Activated CD4-positive, alpha-beta T cell treated with anti-CD3 and anti-CD28 coated beads for 24 hours (primary cell): ENCODE measurements at places on chromosomes 7 and 10.

GRCh38 chr7:90708841-90709317 lies 112.8 kb downstream of the CDK14 start:
- no peak for DNase-seq

DNA sequence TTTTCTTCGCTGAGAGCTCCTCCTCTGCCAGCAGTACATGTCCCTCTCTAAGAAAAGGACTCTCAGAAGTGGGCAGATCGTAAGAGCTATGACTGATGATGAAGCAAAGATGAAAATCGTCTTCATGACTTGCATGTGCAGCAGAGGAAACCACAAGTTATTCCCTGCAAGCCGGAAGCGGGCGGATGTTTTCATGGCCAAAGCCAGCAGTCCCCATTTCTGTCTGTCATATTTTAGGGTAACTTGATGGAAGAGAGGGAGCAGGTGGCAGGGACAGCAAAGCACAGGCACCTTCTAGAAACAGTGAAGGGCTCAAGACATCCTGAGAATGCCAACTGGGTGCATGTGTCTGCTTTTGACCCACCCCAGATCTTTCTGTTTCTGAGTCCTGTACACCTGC lies 19.9 kb downstream of the KLF6 start:
- DNase-seq = no peak

- no peak for DNase-seq
These were observed 944 bp downstream of the RHBDD2 start for GRCh38 chr7:75879771-75880184.

GRCh38 chr7:150914966-150915365 lies 62.6 kb downstream of the AOC1 start:
- no peak for DNase-seq

DNA sequence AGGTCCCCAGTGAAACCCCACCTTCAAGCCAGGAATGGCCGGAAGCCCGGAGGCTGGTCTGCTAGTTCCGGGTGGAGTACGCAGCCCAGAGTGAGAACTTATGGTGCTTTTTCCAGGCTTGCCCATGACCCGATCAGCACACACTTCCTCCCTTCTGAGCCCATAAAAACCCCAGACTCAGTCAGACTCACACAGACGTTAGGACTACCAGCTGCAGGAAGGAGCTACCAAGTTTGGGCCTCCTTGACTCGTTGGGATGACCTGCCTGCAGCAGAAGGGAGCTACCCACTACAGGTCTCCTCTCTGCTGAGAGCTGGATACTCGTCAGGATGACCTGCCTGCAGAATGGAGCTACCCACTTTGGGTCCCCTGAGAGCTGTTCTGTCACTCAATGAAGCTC lies 39.1 kb downstream of the SCRN1 start:
- DNase-seq = no peak

GRCh38 chr10:14487488-14487883 lies 156.8 kb upstream of the FRMD4A start:
- no peak for DNase-seq

DNA sequence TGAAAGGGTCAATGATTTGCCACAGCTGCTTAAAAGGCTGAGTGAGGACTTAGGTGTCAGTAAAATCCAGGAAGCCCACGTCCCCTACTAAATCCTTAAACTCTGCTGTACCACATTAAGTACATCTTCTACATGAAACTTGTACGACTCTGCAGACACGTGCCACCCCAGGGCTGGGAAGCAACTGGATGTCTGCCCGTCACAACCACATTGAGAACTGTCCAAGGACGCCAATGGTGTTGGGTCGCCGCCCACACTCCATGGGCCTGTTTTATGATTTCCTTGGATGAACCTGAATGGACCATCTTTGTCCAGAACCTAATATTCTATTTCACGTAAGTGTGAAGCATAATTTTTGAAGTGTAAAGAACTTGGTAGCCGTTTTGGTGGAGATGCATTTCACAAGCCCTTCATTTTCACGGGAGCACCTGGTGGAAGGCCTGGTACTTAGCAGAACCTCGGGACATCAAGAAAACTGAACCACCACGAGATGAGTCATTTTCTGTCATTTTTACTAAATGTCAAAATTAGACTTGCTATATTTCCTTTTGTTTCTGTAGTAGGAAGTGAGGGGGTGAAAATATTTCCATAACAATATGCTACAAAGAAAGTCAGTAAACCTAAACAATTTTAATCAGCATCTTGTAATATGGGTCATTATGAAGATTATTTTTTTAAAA lies 134.9 kb downstream of the SFMBT2 start:
- DNase-seq = no peak

GRCh38 chr10:78171633-78172400 lies 138.2 kb downstream of the RPS24 start:
- no peak for DNase-seq

- DNase-seq = no peak
These were observed 136.6 kb downstream of the SPAG6 start for GRCh38 chr10:22481687-22482539.

- DNase-seq = no peak
These were observed 214.3 kb downstream of the DGKB start for GRCh38 chr7:14688208-14688607.

DNA sequence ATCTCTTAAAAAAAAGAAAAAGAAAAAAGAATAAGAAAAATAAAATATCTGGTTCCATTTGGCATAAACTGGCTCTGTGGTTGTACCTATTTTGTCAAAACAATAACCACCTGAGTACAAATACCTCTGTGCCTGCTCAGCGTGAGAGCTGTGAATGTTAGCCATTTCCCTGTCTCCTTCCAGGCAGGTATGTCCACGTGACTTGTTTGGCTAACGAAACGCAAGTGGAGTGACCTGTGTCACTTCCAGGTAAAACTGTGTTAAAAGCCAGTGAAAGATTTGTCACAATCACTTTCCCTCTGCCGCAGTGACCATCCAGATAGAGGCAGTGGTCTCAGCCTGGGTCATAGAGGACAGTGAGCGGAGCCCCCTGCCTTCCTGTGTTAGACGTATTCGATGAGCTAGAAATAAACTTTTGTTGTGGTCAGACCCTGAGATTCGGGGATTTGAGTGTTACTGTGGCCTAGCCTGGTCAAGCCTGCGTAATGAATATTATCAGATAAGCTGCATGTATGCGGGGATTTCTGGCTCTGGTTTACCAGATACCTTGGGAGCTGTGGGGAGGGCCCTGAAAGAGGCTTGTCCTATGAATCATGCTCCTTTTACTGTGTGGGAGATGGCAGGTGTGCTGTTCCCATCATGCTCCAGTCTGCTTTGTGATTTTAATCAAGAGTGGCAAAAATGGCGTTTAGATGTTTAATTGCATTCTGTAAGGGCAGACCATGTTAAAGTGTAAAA lies 3.8 kb downstream of the PTER start:
- no peak for DNase-seq

DNA sequence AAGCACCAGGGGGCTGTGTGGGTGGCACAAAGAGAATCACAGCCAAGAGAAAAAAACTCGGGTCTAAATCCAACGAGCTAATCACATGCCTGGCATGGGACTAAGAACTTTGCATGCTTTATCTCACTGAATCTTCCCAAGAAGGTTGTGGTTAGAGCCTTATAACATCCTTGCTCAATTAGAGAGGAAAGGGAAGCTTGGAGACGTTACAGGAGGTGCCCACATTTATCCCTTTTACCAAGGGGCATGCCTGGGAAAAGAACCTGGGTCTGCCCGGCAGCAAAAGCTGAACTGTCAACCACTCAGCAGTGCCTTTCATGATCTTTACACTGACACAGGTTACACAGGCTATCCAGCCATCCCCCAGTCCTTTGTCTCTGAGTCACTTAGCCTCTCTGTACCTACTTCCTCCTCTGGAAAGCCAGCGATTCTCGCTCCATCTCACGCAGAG lies 190.1 kb downstream of the PRPF18 start:
- no peak for DNase-seq

DNA sequence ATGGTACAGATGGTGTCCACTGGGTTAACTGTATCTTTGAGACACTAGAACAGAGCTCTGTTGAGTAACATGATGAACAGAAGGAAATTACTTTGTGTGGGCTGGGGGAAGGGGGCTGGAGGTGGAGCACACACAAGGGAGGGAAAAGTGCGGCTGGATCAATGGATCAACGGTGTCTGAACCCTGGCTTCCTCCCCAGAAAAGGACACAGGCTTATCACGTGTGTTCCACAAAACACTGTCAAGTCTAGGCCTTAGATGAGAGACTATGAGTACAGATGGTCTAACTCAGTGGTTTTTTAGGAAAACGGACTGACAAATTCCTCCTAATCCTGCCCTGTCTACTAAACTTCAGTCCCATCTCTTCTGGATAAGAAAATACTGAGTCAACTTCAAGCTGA lies 27.8 kb downstream of the HSPB1 start:
- DNase-seq = no peak

GRCh38 chr10:95562341-95562965 lies 1.3 kb upstream of the SORBS1 start:
- no peak for DNase-seq

DNA sequence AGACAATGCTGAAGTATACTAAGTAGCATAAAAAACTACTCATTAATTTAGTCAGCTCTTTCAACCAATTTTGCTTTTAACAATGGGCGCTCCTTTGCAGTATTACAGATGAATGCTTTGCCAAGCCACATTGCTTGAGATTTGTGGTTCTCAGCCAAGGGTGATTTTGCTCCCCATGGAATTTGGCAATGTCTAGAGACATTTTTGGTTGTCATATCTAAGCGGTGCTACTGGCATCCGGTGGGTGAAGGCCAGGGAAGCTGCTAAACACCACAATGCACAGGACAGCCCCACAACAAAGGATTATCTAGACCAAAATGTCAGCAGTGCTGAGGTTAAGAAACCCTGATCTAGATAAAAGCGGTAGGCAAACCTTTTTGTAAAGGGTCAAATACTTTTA lies 112.0 kb downstream of the UBE2H start:
- no peak for DNase-seq
